ENCODE measurements at places on chromosomes 2 and 18.
A peak's percentile ranks its signal among the peaks of the same experiment; 100 is the strongest.

- no peak for DNase-seq
Measured at GRCh38 chr2:44866152-44866551, 75.3 kb upstream of the SIX3 start.

GRCh38 chr18:69944436-69944835 lies 3.2 kb downstream of the CD226 start:
- no peak for DNase-seq

GRCh38 chr2:21693081-21693480 lies 569.3 kb downstream of the TDRD15 start:
- DNase-seq, result no peak

DNA sequence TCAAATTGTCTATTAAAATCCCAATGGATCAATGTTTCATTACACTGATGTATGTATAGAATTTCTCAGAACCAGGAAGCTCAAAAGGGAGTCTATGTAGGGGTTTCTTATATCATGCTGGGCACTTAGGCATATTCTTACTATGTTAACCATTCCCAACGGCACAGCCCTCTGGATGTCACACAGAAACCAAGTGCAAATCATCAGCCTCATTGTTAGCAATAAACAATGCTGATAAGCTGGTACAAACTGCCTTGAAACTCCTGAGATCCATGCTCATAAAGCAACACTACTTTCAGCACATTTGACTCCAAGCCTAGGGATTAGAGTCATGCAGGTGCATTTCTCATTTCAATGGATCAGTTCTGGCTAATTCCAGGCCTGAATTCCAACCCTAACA lies 730.2 kb upstream of the SLC39A10 start:
- no peak for DNase-seq

DNA sequence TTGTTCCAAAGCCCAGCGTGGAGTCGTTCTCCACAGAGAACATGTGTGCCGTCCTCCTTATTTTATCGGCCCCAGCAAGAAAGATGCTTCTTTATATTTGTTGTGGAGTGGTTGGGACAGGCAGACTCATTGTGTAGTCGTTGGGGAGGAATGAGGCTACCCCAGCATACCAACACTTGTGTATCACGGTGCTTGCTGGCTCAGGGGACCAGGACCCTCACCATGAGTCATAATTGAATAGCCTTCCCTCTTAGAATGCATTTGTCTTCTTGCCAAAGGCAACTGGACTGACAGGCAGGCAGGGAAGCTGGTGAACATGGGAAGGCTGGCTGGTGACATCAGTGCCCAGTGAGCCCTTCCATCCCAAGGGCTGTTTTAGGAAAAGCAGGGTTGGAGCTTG lies 4.7 kb downstream of the CAPN10 start:
- DNase-seq, result no peak

DNA sequence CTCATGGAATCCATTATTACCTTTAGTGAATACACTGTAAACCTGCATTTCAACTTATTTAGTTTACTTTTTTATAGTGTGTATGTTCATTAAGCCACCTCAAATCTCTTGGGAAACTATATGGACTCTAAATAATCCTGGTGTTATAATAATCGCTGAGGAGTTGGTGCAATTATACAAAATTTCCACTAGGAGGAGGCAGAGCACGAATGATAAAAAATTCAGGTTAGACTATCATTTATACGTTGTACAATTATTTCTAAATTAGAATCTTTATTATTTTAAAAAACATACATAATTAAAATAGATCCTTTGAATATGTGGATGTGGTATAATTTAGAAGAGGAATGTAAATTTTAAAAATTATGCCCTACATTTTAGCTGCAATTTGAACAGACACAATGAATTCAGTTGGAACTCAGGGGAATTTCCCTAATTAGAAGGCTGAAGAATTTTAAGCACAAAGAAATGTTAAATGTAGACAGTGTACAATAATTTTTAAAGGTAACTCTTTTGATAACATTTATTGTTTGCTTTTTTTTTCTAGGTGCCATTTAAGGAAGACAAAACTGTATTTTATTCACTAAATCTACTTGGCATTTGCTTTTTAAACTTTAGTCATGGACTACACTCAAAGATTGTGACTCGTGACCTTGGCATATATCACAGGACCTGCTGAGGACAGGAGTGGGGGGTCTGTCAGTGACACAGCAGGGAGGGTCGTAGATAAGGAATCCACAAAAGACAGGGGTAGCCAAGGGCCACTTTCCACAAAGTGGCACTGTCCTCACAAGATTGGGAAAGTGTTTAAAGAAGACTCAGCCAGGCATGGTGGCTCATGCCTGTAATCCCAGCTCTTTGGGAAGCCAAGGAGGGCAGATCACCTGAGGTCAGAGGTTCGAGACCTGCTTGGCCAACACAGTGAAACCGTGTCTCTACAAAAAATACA lies 45.5 kb downstream of the RAB12 start:
- no peak for DNase-seq

DNA sequence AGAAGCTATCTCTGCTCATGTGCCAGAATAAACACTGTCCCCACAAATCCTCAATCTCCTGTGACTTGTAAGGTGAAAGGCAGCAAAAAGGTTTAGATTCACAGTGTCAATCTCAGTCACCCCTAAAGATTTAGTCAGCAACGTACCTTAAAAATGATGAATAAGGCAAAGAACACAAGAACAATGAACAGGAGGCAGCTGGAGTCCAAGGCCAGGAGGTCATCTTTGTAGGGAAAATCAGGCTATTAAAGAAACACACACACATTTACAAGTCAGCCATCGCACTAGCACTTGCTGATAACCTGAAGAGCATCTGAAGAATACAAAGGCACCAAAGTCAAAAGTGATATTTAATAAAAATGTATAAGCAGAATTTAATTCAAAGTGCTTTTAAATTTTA lies 16.6 kb downstream of the LAPTM4A start:
- DNase-seq, result no peak

DNA sequence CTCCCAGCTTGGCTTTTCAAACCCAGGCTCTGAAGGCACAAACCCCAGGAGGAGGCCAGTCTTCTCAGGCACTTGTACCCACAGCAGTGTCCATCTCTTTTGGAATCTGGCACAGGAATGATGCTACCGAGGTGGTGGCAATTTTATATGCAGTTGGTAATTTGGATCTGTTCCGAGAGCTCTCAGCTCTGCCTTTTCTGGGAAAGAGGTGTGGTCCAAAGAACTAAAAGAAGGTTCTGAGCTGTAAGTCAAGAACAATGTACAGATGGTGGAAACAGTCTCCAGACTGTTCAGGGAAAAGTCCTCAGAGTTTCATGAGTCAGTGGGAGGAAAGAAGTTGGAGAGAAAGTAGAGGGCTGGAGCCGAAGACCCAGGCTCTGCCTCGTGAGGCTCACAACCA lies 353.4 kb downstream of the TGIF1 start:
- DNase-seq, result no peak

- DNase-seq, result no peak
Measured at GRCh38 chr2:80078290-80079036, 226.1 kb downstream of the LRRTM1 start.

- no peak for DNase-seq
Measured at GRCh38 chr18:28905509-28905908, 728.6 kb upstream of the CDH2 start.

DNA sequence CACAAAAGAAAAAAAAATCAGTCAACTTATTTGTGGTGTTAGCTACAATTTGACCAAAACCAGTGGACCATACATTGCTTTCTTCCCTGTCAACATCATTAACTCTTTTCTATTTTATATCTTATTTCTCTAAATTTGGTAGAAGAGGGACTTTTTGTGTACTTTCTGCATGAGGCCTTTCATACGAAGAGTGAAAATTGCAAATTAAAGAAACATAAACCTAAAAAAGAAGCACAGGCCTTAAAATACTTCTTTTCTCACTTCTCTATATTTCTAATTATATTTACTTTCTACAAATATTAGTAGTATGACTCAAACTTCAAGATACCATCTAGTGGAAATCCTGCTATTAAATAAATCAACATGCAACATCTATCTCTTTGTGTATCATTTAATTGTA lies 1073.4 kb upstream of the ZEB2 start:
- DNase-seq, result no peak

- no peak for DNase-seq
Measured at GRCh38 chr18:2983296-2983695, 29.6 kb downstream of the LPIN2 start.

- DNase-seq, result no peak
Measured at GRCh38 chr18:27656167-27656778, 471.2 kb upstream of the CHST9 start.

DNA sequence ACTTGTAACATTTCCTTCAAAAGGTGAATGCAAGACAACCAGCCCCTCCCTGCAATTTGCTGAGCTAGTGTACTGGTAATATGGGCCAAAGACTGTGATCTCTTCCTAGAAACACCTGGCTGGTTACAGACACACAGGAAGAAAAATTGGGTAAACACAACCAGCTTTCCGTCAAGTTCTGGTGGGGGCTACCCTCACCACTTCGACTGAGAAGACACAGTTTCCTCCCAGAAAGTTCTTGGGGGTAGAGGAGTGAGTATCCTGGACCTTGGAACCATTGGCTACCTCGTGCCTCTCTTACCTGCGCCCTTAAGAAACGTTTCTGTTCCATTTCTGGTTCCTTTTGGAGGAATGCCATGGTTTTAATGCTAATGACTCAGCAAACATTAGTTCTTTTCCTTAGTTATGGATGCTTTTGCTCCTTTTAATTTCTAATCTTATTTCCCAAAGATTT lies 120.9 kb upstream of the DLX2 start:
- DNase-seq, result peak; percentile 15

DNA sequence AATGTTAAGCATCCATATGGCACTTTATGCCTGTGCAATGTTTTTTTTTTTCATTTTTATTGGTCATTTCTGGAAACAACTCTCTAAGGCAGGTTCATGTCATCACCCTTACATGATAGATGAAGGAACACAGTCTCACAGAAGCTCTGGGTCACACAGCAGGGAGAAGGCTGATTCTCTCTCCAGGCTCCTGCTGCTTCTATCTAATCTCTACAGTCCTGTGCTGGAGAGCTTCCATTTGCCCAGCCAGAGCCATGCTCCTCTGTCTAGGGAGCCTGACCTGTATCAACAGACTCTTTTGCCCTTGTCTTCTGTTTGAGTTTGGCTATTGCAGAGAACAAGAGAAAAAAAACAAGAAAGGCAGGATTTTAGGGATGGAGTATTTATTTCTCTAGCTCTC lies 584.8 kb downstream of the MBD2 start:
- DNase-seq, result no peak

GRCh38 chr18:26549263-26550094 lies 1.1 kb upstream of the KCTD1 start:
- peak; percentile 60 for DNase-seq

DNA sequence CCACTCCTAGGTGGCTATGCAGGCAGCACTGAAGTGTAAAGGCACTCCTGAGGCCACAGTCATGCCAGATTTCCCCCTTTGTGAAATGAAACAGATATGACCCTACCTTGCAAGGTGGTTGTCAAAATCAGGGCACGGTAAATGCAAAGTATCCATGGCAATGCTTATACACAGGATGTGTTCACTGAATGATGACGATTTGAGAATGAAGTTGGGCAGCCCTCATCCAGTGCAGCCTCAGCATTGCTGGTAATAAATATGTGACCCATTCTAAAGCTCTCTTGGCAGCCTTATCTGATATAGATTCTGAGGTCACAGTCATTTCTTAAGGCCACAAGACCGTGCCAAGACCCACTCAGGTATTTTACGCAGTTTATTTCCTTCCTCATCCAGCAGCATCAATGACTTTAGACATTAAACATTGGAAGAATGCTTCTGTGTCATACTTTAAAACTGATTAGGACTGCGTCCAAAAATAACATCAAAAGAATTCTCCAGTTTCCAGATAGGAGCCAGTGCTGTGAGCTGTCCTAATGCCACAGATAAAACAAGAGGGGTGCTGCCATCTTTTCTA lies 125.5 kb upstream of the SERTAD2 start:
- no peak for DNase-seq

DNA sequence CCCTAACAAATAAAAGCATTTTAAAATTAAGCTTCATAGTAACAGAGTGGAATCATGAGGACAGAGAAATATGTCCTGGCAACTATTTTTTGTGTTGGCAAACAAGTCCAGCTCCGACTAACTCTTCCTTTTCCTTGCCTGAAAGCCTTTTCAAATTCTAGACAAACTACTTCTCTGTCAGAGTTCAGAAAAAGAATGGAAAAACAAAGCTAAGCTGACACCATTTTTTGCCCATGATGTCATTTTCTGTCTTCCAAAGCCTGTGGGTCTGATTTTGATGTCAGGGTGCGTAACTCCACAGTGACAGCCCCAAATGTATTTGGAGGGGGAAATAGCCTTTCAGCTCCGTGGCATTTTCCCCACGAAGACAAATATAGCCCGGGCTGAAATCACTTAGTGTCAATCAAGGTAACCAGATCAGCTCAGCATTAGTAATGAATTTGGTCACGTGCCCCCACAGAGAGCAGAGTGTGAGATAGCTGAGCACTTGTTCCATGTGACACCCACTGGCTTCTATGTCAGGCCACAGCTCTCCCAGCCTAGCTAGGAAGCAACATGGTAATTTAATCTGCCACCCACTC lies 233.0 kb upstream of the SIX2 start:
- DNase-seq, result no peak

- no peak for DNase-seq
Measured at GRCh38 chr18:8139891-8140406, 469.3 kb upstream of the RAB12 start.

GRCh38 chr2:226611944-226612318 lies 187.7 kb downstream of the IRS1 start:
- no peak for DNase-seq

- DNase-seq, result no peak
Measured at GRCh38 chr18:45122506-45122905, 441.8 kb downstream of the SETBP1 start.

- DNase-seq, result no peak
Measured at GRCh38 chr2:160820691-160821090, 327.1 kb upstream of the RBMS1 start.

GRCh38 chr2:151729837-151730236 lies 4.4 kb downstream of the NEB start:
- no peak for DNase-seq

DNA sequence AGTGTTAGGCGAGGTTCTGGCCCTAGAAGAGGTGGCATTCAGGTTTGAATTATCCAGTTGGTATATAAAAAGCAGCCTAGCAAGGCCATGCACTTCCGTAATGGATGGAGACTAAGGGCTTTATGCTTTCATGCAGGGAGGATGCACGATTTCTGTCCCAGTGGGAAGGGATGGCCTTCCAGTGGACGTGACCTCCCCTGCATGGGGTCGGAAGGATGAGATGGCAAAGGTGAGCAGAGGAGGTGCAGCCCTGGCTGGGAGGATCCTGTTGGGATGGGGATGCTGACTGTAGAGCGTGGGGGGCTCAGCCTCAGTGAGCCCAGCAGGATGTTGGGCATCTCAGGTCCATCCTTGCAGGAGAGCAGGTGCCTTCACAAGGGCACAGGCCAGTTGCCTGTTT lies 4.8 kb downstream of the ASB18 start:
- no peak for DNase-seq

DNA sequence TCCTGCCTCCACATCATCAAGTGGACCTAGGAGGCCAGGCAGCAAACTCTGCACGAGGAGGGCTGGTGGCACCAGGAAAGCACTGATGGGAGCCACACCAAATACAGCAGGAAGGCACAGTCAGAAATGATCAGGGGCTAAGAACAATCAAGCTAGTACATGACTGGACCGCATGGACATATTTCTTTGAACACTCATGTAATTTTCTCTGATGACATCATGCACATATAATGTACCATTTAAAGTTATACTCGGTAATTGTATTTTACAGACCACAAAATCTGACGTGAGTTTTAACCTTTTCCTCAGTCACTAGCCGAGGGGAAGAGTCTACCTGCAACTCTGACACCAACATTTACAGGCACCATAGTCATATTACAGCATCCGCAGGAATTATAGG lies 76.7 kb downstream of the XDH start:
- DNase-seq, result no peak

- no peak for DNase-seq
Measured at GRCh38 chr2:208929139-208929864, 494.5 kb upstream of the MAP2 start.
